Stimulated activated CD8-positive, alpha-beta memory T cell treated with anti-CD3 and anti-CD28 coated beads, Interleukin-7, amount 100 ng/mL, for 4 hours (primary cell): ENCODE measurements at places on chromosomes 7 and 10.

- no peak for DNase-seq
Observed at GRCh38 chr7:16916738-16917137, 35.0 kb upstream of the AGR3 start.

DNA sequence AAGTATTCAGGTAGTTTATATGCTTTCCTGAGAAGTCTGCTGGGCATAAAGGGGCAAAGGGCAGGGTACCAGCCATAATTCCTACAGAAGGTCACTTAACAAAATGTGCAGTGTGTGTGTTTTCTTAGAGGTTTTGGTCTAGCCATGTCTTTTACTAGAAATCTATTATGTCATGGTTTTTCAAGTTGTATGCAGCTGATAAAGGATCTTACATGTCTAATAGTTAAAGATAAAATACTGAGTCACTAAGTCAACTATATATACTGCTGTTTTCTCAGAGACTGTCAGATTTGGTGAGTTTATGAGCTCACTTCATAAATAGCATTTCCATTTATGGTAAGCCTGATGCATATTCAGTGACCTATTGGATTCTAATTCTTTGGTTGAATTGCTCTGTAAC lies 7.7 kb downstream of the CASP2 start:
- no peak for DNase-seq

DNA sequence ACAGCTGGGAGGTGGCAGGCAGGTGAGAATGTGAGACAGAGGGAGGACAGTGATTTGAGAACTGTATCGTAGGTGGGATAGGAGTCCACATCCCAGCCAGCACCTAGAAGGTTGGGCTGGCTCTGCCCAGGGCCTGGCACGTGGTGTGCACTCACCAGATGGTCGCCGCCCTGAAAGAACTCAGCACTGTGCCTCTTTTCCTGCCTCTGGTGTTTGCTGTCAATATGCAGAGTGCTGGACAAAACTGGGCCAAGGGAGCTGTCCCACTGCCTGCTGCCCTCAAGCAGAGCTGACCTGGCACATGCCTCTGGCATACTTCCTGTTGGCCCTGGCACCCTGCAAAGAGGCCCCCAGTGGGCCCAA lies 36.8 kb downstream of the CHST3 start:
- DNase-seq: no peak

GRCh38 chr7:44148961-44149536 lies 7.9 kb upstream of the MYL7 start:
- DNase-seq: no peak

GRCh38 chr7:143085109-143085508 lies 33.0 kb downstream of the OR6V1 start:
- no peak for DNase-seq
